ENCODE measurements at places on chromosomes 6 and 20. TPM values are rescaled to one million over a fixed set of nuclear protein-coding genes. Genes with fewer than 3 reads are reported as not detected.

Gene GPX5
- not detected for total RNA-seq

Gene DEFB124
- not detected for total RNA-seq

Gene RMND1
- 21.9 TPM for total RNA-seq

Gene OR2H2
- not detected for total RNA-seq

Gene DDO
- total RNA-seq = 1.7 TPM

All from smooth muscle cell of the coronary artery (primary cell).